Stimulated activated CD8-positive, alpha-beta memory T cell treated with anti-CD3 and anti-CD28 coated beads, Interleukin-7, amount 100 ng/mL, for 48 hours (primary cell): ENCODE measurements at places on chromosomes 3 and 15.

DNA sequence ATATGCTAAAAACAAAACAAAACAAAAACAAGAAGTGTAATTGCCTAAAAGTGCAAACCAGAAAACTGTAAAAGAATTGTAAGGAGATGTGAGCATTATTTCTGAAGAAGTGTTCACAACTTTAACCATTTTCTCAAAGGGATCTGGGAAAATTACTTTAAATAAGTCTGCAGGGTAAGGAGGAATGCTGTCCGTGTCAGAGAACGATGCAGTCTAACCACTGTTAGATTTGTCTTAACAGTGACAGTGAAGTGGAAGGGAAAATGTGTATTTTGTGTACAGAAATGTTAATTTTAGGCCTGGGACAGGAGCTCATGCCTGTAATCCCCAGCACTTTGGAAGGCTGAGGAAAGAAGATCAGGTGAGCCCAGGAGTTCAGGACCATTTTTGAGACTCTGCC is 95.7 kb downstream of the DLG1 start:
- DNase-seq: no peak

GRCh38 chr3:158727206-158728060 is 4.8 kb downstream of the RARRES1 start:
- DNase-seq: no peak

GRCh38 chr3:4693620-4694019 is 200.5 kb downstream of the ITPR1 start:
- DNase-seq: no peak

GRCh38 chr3:71303627-71304200 is 279.8 kb downstream of the FOXP1 start:
- no peak for DNase-seq

DNA sequence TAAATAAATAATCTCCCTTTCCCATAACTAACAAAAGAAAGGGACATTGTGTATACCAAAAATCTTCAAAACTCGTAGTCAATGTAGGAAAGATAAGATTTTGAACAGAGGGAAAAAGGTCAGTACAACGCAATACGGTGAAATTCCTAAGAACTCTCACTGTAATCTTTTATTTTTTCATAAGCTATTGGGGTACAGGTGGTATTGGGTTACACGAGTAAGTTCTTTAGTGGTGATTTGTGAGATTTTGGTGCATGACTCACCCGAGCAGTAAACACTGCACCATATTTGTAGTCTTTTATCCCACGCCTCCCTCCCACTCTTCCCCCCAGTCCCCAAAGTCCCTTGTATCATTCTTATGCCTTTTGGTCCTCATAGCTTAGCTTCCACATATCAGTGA is 718.0 kb downstream of the TBL1XR1 start:
- no peak for DNase-seq

DNA sequence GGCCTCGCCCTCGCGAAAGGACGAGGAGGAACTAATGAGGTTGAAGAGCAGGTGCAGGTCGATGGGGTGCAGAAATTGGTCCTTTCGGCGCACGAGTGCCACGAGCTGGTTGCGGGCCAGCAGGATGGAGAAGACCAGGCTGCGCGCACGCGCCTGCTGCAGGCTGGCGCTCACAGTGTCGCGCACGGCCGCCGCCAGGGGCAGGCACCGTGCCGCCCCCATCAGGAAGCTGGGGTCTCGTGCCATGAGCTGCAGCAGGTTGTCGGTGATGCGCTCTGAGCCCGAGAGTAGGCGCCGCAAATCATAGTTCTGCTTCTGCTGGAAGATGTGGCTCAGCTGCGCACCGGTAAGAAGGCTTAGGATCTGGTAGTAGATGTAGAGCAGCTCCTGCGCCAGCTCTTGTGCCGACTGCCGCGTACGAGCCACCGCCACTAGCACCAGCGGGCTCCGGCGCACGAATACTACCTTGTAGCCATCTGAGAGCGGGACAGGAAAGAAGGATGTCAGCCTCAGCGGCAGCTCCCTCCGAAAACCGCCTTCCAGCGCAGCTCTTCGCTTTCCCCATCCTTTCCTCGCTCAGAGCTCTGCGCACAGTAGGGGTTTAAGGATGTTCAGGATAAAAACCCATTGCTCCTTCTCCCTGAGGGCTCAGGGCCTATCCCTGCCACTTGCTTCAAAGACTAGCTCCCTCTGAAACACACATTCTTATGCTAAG is 6.9 kb upstream of the MST1R start:
- DNase-seq: no peak

GRCh38 chr3:12476238-12476897 is 7.9 kb upstream of the TSEN2 start:
- no peak for DNase-seq

- no peak for DNase-seq
Measured at GRCh38 chr3:109874896-109875708, 537.8 kb upstream of the DPPA4 start.

DNA sequence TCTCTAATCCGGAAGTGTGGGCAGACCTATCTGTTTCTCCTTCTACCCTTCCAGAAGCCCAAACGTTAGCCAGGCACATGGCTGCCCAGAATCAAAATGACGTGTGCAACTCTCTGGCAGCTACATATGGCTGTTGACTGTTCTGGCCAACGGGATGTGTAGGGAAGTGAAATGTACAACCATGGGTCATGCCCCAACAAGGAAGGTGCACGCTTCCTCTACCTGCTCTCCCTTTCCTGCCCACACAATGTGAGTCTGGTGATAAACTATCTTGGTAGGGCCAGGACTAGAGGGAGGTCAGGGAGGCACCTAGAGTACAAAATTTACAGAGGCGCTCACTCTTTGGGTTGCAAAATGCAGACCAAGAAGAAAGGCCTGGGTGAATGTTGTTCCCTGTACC is 495.9 kb upstream of the PROK2 start:
- DNase-seq: no peak

DNA sequence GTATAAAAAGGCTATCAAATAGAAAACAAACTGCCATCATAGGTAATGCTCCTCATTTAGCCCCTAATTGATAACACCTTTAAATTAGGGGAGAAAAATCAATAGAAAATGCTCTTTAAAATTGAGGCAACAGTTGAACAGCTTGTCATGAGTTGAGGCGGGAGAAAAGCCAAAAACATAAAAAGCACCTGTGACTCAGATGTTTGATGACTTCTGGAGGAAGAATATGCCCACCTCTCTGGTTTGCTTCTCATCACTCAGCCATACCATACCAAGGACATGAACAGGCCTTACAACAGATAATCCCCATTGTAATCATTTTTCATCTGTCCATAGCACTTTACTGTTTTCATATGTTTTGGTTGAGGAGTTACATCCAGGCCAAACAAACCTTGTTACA is 246.0 kb downstream of the MYRIP start:
- no peak for DNase-seq

- DNase-seq: no peak
Measured at GRCh38 chr3:113507501-113508067, 7.4 kb downstream of the SPICE1 start.

GRCh38 chr15:67907184-67907723 is 67.4 kb upstream of the RNU6-1 start:
- DNase-seq: no peak

DNA sequence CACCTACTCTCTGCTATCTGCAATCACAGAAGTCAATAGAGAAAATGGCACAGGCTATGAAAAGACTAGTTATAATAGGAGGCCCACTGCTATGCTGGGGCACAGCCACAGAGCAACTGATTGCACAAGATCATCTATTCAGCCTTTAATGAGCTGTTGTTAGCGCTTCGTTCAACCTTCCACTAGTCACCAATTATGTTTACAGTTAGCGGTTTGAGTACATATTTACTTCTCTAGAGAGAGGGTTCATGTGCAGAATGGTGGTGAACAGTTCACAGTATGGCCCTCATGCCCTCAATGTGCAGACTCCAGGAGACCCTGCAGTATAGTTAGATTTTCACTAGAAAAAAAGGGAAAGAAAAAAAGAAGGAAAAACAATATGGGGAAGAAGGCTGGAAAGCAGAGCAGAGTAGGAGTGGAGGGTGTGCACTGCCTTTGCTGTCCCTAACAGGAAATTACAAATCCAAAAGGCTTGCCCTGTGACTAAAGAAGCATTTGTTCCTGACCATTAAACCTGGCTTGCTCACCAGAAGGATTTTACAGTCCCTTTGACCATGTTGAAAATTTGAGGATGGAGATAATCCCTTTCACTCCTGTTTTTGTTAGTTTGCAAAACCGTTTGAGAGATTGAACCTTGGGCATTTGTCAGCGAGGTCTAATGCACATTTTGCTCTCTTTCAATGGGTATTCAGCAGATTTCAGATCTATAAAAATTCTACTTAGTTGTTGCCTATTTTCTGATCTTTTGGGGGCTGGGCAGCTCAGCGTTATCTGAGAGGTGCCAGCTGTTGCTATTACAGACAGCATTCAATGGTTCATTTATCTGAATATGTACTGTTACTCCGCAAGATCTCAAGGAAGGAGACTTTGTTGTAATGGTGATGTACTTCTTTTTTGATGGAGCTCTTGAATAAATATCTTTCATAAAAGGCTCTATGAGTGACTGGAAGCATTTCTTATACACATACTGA is 296.1 kb downstream of the LSAMP start:
- no peak for DNase-seq

- DNase-seq: no peak
Measured at GRCh38 chr3:133262333-133262732, 137.5 kb upstream of the BFSP2 start.

GRCh38 chr3:70028361-70028760 is 28.8 kb downstream of the SAMMSON start:
- no peak for DNase-seq

- no peak for DNase-seq
Measured at GRCh38 chr3:195203606-195204005, 67.4 kb downstream of the XXYLT1 start.

GRCh38 chr3:113952921-113953320 is 5.1 kb downstream of the ZDHHC23 start:
- DNase-seq: no peak

- DNase-seq: no peak
Measured at GRCh38 chr3:11907667-11908660, 61.3 kb upstream of the TAMM41 start.

DNA sequence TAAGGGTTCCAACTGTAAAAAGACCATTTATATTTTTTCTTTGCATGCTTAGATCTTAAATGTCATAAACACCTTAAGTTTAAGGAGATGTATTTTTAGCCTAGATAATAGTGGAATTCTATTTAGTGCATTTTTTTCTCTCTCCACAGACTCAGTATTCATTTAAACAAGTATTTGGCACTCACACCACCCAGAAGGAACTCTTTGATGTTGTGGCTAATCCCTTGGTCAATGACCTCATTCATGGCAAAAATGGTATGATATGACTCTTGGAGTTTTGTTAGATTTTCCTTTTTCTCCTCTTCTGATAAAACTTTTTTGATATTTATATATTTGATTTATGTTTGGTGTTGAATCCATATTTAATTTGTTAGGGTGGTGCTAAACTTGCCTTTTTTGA is 7.3 kb downstream of the KIF23 start:
- no peak for DNase-seq

- DNase-seq: no peak
Measured at GRCh38 chr3:462851-463250, 266.3 kb downstream of the CHL1 start.

- DNase-seq: no peak
Measured at GRCh38 chr3:188067932-188068331, 86.0 kb upstream of the LPP start.

DNA sequence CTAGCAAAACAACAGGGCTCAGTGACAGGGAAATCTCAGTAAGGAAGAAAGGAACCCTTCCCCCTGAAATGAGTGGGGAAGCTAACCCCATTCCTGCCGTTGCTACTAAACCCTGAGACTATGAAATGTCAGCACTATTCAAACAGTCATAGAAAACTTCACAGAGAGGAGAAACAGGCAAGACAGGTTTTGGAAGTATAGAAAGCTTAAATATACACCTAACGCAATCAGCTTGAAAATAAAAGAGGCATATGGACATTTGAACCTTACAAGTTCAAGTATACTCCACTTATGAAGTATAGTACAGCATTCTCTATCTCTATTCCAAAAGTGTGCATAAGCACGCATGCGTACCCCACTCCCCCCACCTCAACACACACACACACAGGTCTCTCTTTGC is 17.6 kb upstream of the FRMD4B start:
- DNase-seq: no peak

GRCh38 chr3:57768595-57768994 is 12.5 kb downstream of the SLMAP start:
- no peak for DNase-seq

- DNase-seq: no peak
Measured at GRCh38 chr3:179476215-179476614, 24.9 kb upstream of the GNB4 start.

- no peak for DNase-seq
Measured at GRCh38 chr3:178480274-178480673, 56.0 kb upstream of the KCNMB2 start.

GRCh38 chr3:30673425-30674341 is 67.3 kb downstream of the TGFBR2 start:
- DNase-seq: no peak

- DNase-seq: no peak
Measured at GRCh38 chr3:55649554-55649953, 162.4 kb upstream of the WNT5A start.

DNA sequence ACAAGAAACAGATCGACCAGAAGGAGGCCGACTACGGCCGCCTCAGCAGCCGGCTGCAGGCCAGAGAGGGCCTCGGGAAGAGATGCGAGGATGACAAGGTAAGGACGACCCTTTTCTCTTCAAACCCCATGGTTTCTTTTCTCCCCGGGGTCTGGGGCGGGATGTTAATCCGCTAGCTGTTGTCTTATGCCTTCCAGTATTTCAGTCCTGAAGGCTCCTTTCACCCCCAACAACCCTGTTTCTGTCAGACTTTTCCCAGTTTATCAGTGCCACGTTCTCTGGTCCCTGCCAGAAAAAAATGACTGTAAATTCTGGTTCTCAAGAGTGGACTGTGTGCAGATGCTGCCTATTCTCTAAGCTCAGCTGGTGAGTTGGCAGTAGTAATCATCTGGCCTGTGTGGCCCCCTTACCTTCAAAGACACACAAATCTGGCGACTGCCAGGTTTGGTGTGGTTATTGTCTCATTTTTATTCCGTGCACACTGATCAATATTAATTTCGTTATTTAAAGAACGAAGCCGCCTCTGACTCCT is 806 bp downstream of the GOLM2 start:
- no peak for DNase-seq

- no peak for DNase-seq
Measured at GRCh38 chr3:13653631-13654279, 104.8 kb downstream of the FBLN2 start.

DNA sequence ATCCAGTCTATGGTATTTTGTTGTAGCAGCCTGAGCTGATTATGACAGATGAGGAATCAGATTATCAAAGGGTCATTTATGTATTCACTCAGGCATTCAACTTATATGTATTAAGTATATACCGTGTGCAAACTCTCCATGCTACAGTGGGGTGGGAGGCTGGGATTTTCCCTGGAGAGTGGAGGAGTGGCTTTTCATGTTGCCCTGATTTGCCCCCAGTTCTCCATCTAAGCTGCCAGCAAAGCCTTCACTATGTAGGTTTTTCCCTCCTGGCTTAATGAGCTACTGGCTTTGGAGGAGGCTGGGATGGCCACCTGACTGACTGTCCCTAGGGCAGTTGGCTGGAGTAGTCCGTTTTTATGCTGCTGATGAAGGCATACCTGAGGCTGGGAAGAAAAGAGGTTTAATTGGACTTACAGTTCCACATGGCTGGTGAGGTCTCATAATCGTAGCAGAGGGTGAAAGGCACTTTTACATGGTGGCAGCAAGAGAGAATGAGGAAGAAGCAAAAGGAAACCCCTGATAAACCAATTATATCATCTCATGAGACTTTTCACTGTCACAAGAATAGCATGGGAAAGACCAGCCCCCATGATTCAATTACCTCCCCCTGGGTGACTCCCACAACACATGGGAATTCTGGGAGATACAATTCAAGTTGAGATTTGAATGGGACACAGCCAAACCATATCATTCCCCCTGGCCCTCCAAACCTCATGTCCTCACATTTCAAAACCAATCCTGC is 253.9 kb downstream of the RPLP1 start:
- DNase-seq: no peak
